ENCODE measurements at places on chromosomes 13 and 19.

GRCh38 chr13:84487752-84488151 is 605.5 kb upstream of the SLITRK1 start:
- no peak for DNase-seq

GRCh38 chr13:22017226-22017625 is 346.4 kb downstream of the FGF9 start:
- no peak for DNase-seq

- DNase-seq, result no peak
Measured at GRCh38 chr13:97308735-97309429, 86.7 kb downstream of the MBNL2 start.

- DNase-seq, result peak; percentile 55
Measured at GRCh38 chr19:996051-996838, 4.0 kb upstream of the GRIN3B start.

DNA sequence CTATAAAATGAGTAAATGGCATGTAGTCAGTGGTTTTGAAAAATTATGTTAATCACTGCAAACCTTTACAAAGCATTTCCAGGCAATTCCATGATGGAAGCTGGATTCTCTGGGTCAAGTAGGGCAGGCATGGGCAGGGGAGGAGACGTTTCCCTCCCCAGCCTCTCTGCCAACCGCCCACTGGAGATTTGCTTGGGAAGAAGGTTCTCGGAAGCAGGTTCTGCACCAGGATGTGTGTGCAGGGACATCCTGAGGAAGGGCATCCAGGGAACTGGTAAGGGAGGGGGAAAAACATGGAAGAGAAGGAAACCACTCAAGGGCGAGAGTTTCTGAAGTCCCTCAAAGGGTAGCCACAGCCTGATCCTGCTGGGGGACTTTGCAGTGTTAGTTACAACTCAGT is 469.1 kb downstream of the TSHZ3 start:
- no peak for DNase-seq

Measured in stimulated activated CD4-positive, alpha-beta T cell treated with anti-CD3 and anti-CD28 coated beads, TNF-alpha, amount 100 ng/mL, for 1 hour (primary cell).